ENCODE measurements at places on chromosomes 13 and 19.
A peak's percentile ranks its signal among the peaks of the same experiment; 100 is the strongest.

DNA sequence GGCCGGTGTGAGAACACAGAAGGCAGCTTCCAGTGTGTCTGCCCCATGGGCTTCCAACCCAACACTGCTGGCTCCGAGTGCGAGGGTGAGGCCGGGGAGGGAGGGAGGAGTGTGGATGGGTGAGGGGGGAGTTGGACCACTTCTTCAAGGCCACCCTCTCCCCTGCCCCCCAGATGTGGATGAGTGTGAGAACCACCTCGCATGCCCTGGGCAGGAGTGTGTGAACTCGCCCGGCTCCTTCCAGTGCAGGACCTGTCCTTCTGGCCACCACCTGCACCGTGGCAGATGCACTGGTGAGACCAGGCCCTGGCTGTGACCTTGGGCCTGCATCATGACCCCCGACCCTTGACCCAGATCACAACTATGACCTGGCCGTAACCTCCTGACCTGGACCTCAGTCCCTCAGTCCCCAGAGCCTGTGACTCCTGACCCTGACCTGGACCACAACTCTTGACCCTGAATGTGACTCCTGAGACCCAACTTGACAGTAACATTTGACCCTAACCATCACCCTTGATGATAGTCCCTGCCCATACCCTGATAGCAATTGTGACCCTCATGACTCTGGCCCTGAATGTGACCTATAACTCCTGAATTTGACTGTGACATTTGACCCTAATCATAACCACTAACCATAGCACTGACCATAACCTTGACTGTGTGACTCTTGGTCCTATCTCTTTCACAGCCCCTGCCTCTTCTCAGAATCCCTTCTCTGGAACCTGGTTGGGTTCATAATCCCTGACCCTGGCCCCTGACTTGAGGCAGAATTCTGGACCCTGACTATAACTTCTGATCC, 10.9 kb downstream of the LTBP4 start:
- no peak for DNase-seq

DNA sequence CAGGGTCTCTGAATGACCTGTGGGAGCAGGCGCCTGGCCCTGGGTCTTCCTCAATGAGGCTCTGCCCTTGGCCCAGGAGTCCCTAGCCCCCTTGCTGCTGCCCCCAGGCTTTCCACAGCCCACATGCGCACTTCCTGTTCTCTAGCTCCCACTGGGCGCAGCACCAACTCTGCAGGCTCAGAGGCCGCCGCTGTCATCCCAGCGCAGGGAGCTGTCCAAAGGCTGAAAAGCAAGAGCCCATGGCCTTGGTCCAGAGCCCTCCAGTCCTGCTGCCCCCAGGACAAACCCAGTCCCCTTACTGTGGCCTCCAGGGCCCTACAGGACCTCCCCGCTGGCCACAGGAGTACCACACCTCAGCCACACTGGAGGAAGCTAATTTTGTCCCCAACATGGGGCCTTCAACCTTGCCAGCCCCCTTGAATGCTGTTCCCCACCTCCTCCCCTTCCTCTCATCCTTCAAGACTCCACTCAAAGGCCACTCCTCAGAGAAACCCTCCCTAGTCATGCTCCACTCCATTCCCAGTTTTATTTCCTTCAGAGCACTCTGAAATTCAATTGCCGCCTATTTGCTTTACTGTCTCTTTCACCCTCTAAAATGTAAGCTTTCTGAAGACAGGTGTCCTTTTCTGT, 8.0 kb upstream of the POU2F2 start:
- peak; percentile 32 for DNase-seq

DNA sequence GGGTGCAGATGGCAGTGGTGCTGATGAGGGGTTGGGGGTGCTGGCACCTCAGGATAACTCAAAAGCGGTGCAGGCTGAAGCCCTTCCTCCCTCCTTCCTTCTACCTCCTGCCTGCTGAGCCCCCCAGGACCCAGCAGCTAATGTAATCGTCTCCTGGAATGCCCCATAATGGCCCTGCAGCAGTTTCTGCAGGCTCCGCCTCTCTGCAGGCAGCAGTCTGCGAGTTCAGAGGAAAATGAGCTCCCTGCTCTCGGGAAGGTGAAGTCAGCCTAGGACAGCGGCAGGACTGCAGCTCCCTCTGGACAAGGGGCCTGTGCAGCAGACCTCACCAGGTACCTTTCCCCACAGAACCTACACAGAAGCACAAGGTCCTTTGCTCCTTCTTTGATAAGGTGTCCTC, 130.9 kb downstream of the ZDHHC20 start:
- no peak for DNase-seq

GRCh38 chr13:71864094-71864985, 2.7 kb downstream of the DACH1 start:
- DNase-seq = peak; percentile 19

GRCh38 chr13:33348366-33348765, 62.8 kb upstream of the STARD13 start:
- no peak for DNase-seq

- DNase-seq = no peak
Measured at GRCh38 chr13:24503379-24503696, 9.2 kb downstream of the PARP4 start.

- DNase-seq = no peak
Measured at GRCh38 chr19:43380771-43381386, 27.4 kb downstream of the CD177 start.

- DNase-seq = no peak
Measured at GRCh38 chr19:23071147-23071511, 45.7 kb upstream of the ZNF730 start.

DNA sequence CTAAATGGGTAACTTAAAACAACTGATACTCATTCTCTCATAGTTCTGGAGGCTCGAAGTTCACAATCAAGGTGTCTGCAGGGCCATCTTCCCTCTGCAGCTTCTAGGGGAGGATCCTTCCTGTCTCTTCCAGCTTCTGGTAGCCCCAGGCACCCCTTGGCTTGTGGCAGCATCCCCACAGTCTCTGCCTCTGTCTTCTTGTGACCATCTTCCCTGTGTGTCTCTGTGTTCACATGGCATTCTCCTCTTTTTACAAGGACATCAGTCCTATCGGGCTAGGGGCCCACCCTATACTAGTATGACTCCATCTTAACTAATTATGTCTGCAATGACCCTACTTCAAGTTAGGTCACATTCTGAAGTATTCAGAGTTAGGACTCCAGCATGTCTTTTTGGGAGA, 73.5 kb downstream of the ANKRD10 start:
- DNase-seq = no peak

DNA sequence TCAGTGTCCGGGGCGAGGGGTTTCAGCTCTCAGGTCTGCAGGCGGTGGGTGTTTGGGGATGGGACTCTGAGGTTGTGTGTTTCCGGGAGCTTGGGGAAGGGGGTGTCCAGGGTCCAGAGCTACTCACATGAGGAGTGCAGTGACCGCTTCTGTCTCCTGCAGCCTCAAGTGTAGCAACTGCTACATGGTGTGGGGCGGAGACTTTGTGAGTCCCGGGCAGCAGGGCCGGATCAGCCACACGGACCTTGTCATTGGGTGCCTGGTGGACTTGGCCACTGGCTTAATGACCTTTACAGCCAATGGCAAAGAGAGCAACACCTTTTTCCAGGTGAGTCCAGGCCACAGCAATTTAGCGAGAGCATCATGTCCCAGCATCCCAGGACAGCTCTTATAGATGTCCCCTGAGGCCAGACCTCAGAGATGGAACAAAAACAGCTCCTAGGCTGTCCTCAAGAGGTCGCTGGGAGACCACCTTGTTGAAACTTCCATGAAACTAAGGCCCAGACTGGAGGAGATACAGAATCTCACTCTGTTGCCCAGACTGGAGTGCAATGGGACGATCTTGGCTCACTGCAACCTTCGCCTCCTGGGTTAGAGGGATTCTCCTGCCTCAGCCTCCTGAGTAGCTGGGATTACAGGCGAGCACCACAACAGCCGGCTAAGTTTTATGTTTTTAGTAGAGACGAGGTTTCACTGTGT, 44.9 kb downstream of the RYR1 start:
- no peak for DNase-seq

DNA sequence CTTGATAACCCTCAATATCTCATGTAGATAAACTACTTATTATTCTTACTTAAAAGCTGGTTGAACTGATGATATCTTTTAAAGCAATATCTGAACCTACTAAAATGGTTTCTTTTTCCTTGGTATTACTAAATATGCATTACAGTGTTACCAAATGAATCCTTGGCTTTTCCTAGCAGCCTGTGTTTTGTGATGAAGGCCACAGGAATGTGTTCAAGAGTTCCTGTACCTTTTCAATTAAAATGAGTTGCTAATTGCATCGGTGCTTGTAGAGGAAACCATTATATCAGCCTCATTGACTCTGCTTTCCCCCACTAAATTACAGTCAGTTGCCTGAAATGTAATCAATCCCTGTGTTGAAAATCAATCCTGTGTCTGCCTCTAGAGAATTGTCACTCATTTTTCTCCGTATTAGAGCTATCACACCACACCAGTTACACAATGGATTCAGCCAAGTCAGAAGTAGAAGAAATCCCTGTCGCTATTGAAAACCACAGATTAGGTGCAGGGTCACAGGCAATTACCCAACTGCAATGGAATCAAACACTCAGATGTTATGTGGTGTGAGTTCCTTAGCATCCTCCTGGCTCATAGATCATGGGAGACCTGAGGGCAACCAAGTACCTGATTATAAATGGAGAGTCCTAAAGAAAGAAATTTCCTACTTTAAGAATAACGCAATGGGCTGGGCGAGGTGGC, 13.3 kb downstream of the FAM216B start:
- no peak for DNase-seq

DNA sequence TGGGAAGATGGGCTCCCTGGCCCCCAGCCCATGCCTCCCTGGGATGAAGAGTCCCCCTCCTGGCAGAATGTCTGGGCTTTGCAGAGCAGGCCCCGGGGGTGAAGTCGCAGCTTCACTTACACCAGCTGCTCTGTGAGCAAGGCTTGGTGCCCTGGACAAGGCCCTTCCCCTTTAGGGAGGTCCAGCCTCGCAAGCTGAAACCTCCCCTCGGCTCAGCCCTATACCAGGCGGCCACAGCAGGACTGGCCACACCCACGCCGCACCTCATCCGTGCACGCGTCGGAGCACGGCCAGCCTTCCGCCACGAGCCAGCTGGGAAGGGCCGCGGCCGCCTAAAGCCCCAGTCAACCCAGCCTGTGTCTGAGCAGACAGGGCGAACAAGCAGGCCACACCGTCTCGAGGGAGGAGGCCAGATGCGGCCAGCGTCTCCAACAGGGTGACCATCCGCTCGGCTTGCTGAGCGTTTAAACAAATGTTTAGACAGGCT, 83.2 kb upstream of the MCF2L start:
- DNase-seq = no peak

DNA sequence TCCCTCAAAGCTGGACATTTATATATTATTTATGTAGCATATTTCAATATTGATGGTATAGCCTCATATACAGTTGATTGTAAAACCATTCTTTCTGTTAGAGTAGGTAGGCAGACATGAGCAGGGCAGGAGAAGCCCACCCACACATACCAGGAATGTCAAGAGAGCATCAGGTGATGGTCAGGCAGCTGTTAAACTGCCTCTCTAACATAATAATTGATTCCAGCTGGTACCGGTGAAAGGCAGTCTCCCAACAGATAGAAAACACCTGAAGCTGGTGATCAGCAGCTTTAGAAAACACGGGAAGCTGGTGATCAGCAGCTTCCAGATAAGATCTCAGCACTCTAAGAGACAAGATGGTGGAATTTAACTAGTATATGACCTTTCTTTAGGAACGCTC, 132.9 kb downstream of the SLITRK6 start:
- DNase-seq = no peak

- no peak for DNase-seq
Measured at GRCh38 chr19:32453736-32454135, 48.2 kb downstream of the DPY19L3 start.

DNA sequence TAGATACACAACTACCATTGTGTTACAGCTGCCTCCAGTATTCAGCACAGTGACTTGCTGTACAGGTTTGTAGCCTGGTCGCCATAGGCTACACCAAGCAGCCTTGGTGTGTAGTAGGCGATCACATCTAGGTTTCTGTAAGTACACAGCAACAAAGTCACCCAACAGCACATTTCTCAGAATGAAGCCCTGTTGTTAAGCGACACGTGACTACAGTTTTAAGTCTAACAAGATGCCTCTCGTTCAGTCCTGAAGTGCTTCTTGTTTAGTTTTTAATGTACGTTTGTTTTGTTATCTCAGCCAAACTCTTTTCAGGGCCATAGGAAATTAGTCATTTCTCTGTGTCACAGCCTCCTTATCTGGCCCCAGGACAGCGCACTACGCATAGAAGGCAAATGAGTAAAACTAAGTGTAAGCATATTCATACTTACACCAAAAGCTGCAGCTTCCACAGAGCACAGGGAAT, 50.0 kb upstream of the GPR183 start:
- DNase-seq = peak; percentile 62

DNA sequence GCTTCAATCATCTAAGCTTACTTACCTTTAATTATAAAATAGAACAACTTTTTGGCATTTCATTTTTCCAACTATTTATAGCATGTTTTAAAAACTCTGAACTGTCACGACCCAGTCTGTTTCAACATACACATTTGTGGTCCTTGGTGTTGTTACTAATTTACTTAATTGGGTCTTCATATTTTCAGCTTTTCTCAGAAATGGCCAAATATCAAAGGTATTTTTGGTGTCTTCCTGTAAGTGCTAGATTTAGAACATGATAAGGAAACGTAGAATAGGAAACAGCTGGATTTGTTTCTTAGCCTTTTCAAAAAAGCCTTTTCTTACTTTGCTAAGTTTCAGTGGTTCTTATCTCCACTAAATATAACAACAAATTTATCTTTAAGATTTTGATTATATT, 11.4 kb downstream of the LPAR6 start:
- DNase-seq = no peak

DNA sequence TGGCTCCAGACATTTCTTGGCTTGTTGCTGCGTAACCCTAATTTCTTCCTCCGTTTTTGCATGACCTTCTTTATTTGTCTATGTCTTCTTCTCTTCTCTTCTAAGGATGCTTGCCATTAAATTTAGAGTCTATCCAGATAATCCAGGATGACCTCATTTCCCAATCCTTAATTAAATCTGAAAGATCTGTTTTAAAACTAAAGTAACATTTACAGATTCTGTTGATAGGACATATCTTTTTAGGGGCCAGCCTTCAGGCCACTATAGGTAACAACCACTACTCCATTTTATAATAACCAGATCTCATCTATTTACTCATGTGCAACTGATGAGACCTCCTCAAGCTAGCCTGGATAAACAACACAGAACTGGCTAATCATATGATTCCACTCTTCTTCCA, 490.5 kb upstream of the SLC10A2 start:
- no peak for DNase-seq

All from activated naive CD4-positive, alpha-beta T cell treated with anti-CD3 and anti-CD28 coated beads, Interleukin-2, amount 50 U/mL, for 72 hours (primary cell).